Thoracic aorta (tissue), 2 donors: ENCODE measurements at places on chromosomes 11 and 22. TPM values are rescaled to one million over a fixed set of nuclear protein-coding genes. Genes with fewer than 3 reads are reported as not detected.

MB gene
- total RNA-seq, result not detected

ABTB2 gene
- total RNA-seq, result 12.3 TPM

DNA sequence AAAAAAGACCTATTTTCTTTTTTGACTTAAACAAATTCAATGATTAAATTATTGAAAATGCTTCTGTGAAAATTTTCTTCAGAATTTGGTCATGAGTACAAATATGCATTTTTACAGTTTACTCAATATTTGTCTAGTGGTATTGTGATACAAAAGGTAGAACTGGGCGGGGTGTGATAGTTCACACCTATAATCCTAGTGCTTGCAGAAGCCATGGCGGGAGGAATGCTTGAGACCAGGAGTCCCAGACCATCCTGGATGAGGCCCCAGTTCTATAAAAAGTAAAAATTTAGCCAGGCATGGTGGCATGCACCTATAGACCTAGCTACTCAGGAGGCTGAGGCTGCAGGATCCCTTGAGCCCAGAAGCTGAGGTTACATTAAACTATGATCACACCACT is 90.6 kb downstream of the ARHGAP42 start:
- H3K36me3 ChIP-seq, result no peaks in the 10 kb centered on the region
- H3K27ac ChIP-seq, result no peak overlapping the region
- no peaks in the 10 kb centered on the region for H3K27me3 ChIP-seq
- no peak for DNase-seq
- no peak overlapping the region for H3K4me3 ChIP-seq
- H3K4me1 ChIP-seq, result no peaks in the 10 kb centered on the region

TREH gene
- not detected for total RNA-seq

DDX25 gene
- total RNA-seq, result not detected

DNA sequence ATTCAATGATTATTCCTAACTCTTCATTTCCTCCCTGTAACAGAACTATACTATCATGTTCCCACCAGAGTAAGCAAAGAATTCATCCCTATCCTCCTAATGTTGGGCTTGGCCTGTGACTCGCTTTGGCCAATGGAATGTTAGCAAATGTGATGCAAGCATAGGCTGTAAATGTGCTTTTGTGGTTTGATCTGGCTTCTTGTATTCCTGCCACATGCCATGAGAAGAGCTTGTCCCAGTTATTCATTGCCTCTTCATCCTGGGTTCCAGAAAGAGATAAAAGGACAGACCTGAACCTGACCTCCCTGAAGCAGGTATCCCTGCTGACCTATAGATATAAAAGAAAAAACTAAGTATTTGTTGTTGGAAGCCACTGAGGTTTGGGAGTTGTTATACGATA is 51.0 kb downstream of the SYTL2 start:
- no peaks in the 10 kb centered on the region for H3K27me3 ChIP-seq
- H3K4me3 ChIP-seq, result no peak overlapping the region
- H3K36me3 ChIP-seq, result no peaks in the 10 kb centered on the region

MS4A15 gene
- not detected for total RNA-seq

GGTLC2 gene
- not detected for total RNA-seq

DNA sequence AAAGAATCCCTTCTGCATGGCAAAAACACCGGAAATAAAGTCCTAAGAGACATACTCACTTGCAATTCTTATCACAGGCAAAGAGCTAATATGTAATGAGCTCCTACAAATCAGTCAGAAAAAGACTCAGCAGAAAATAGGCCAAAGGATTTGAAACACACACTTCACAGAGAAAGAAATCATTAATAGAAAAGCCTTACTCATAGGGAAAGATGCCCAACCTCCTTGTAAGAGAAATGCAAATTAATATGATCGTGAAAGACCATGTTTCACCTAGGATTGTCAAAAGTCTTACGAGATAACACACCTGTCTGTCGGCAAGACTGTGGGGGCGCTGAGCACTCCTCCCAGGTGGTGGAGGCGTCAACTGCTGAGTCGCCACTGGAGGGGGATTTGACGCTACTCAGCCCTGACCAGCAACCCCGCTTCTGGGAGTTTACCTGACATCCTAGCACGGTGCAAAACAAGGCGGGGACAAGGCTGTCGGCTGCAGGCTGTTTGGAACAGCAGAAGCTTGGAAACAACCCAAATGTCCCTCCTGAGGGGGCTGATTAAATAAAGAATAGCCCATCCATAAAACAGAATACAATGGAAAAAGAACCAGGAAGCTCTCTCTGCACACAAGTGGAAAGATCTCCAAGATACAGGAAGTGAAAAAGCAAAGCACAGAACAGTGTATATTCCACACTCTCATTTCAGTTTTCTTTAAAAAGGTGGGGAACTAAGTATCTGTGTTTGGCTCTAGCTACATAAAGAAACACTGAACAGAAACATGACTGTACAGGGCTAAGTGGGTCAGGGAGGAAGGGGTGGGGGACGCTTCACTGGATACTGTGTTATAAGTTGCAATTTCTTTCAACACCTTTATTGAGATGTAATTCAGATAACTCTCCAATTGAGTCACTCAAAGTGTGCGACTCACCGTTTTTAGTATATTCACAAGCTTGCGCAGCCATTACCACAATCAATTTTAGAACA is 11.5 kb downstream of the CSNK1E start:
- peaks cover 23% of the 10 kb centered on the region for H3K36me3 ChIP-seq
- H3K27ac ChIP-seq, result peak overlapping the region; percentile 67
- peaks cover 39% of the 10 kb centered on the region for H3K4me1 ChIP-seq
- H3K4me3 ChIP-seq, result no peak overlapping the region

- no peak overlapping the region for H3K27ac ChIP-seq
- no peak for DNase-seq
- H3K36me3 ChIP-seq, result no peaks in the 10 kb centered on the region
- no peaks in the 10 kb centered on the region for H3K27me3 ChIP-seq
- no peaks in the 10 kb centered on the region for H3K4me1 ChIP-seq
- no peak overlapping the region for H3K4me3 ChIP-seq
Observed at GRCh38 chr11:85590848-85591483, 36.2 kb downstream of the DLG2 start.

DNA sequence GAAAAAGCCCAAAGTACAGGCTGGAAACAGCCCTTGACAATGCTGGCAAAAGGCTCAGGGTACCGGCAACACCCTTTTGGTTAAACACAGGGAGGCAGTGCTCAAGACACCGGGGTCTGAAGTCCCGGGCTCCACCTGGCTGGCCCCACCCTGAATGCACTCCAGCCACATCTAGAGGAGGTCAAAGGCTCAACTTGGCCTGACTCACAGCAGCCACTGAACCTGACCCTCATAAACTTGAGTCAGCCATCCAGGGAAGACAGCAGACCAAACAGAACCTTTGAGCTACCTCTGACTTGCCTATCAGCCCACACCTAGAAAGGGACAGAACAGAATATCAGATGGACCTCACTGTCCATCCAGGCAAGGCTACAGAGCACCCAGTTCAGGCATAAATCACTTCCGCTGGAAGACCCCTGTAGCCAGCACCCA is 3.8 kb downstream of the CFL1 start:
- DNase-seq, result no peak
- H3K27ac ChIP-seq, result no peak overlapping the region
- H3K27me3 ChIP-seq, result no peaks in the 10 kb centered on the region

DNA sequence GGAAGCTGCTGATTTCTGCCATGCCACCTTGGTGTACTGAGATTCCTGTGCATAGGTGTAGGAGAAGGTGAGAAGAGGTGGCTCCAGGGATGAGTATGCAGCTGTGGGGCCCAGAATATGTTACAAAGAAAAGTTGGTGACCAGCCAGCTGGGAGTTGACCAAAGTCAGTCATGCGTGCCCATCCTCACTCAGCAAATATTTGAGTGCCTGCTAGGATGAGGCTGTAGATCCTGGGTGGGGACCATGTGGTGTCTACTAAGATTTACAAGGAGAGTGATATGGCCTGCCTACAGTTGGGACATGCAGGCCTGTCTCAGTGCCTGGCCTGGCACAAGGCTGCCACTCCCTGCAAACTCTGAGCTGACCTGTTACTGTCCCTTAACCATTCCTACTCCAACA is 19.4 kb downstream of the RNF185 start:
- no peak overlapping the region for H3K27ac ChIP-seq
- no peak for DNase-seq
- no peaks in the 10 kb centered on the region for H3K27me3 ChIP-seq
- H3K36me3 ChIP-seq, result peaks cover 3% of the 10 kb centered on the region
- H3K4me3 ChIP-seq, result no peak overlapping the region
